ENCODE measurements at places on chromosomes 7 and 10.

DNA sequence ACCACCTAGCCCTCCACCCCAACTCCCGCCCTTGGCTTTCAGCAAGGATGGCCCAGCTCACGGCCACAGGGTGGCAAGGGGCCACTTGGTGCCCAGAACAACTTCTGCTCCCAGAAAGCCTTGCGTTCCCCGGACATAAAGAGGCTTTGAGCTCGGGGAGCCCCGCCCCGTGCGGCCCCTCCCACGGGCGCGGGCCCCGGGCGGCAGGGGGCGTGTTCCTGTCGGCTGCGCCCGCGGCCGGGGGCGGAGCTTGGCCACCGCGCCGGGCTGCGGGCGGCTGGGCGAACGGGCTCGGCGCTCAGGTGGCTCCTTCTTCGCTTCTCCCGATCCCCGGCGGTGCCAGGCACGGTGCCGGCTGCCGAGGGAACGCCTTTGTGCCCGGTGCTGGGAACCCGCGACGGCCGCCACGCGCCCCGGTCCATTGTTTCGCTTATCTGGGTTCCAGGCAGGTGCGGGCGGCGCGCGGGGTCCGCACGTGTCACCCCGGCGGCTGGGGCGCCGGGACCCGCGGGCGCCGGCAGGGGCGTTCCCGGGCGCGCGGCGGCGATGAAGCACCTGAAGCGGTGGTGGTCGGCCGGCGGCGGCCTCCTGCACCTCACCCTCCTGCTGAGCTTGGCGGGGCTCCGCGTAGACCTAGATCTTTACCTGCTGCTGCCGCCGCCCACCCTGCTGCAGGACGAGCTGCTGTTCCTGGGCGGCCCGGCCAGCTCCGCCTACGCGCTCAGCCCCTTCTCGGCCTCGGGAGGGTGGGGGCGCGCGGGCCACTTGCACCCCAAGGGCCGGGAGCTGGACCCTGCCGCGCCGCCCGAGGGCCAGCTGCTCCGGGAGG lies at the start of gene NFE2L3:
Gene NFE2L3 (plus strand): TSS at position 246 of the 829 bp plus-strand sequence. CDS start 301 bp downstream, at position 547.
- peak; percentile 40 for DNase-seq

DNA sequence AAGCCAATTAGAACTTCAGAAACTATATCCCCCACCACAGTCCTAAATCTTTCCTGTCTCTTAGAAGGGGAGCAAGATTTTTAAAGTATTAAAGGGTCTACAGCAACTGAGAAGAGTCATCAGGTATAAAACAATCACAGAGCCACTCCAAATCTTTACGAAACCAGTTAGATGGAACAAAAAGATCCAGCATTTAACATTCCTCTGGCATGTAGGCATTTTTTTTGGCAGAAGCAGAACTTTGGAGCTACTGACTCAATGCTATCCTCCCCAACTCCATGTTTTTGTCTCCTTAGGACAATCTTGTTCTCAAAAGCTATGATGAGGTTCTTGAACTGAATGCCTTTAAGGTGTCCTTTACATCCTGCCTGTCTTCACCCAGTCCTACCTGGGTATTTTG lies 333.3 kb downstream of the PRPF18 start:
- no peak for DNase-seq

GRCh38 chr7:26857506-26858240 lies 6.7 kb downstream of the SKAP2 start:
- DNase-seq: no peak

- no peak for DNase-seq
These were observed 579.4 kb downstream of the GATA3 start for GRCh38 chr10:8633909-8634308.

GRCh38 chr10:112374724-112375541 lies 1.0 kb downstream of the ACSL5 start:
- DNase-seq: no peak

- no peak for DNase-seq
These were observed 669 bp downstream of the PI4K2A start for GRCh38 chr10:97640868-97641811.

GRCh38 chr10:44125879-44126278 lies 259.0 kb downstream of the CXCL12 start:
- DNase-seq: no peak

GRCh38 chr7:158924956-158925355 lies 68.6 kb downstream of the DYNC2I1 start:
- DNase-seq: no peak

- DNase-seq: no peak
These were observed 256.6 kb upstream of the SEMA3C start for GRCh38 chr7:81175275-81175940.

GRCh38 chr7:33882040-33882837 lies 23.1 kb upstream of the BMPER start:
- DNase-seq: no peak

- no peak for DNase-seq
These were observed 365.6 kb downstream of the ANKRD7 start for GRCh38 chr7:118590107-118590506.

DNA sequence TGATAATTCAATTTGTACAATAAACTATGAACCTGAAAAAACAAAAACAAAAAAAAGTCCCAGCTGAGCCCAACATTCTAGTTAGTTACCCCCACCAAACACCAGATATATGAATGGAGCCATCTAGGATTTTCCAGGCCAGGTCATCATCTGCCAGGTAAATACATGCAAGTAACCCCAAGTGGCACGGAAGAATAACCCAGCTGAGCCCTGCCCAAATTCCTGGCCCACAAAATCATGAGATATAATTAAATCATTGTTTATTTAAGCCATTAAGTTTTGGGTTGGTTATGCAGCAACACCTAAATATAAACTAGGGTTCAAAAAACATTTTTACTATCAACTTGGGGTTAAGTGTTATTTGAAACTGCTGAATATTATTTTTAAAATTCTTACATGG lies 19.0 kb downstream of the PARD3 start:
- DNase-seq: no peak

DNA sequence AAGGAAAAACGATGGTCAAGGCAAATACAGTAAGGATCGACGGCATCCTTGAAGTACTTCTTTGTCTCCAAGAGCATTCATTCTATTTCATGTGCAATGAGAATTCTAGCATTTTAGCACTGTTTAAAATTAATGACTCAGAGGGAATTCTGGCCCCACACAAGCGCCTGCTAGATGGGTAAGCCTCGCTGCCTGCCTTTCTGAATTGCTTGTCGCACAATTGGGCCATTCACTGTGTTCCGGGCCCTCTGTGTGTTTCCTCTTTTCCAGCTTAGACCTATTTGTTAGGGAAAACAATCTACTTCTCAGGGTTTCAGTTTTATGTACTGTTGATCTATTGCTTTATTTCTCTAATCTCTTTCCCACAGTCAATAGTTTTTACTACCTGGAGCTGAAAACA lies 204.7 kb upstream of the ZNF32 start:
- DNase-seq: no peak

DNA sequence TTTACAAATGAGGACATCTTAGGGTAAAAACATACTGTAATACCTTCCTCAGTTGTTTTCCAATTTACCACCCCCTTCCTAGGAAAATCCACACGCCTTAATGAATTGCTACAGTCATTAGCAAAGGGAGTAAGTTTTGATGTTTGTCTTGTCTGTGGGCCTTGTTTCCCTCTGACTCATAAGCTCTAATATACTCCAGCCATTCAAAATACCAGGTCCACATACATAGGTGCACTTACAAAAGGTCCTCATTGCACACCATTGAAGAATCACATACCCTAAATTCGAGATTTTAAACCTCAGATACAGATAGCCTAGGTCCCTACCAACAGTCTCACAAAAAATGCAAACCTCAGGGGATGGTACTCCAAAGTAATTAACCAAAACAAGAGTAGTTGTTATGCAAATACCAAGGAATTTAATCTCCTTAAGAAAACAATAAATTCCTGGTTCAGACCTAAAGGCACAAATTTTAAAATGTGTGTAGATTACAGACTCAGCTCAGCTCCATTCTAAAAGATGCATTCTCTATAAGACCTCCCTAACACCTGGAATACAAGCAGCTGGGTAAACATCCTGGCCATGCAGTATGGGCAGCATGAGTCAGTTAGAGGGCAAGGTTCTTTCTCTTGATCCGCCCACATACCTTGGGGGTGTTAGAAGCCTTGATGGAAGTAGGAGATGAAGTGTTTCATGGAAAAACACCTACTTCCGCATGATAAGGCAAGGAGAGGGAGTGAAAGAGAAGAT lies 3.0 kb upstream of the LIPK start:
- DNase-seq: no peak

DNA sequence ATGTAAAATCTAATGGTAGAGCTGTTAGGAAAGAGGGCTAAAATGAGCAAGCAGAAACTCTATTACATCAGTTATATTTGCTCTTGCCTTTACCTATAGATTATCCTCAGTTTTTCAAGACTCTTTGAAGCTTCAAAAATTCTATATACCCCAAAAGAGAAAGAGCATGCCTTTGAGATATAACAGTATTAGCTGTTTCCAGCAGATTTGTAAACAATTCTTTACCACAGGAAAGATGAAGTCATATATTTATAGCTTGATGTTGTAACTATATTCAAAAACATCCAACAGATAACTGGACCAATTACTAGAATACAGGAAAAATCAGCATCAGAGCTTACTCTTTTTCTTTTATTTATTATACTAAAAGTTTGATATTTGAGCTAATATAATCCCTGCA lies 416.2 kb upstream of the TPK1 start:
- no peak for DNase-seq

- no peak for DNase-seq
These were observed 400.3 kb downstream of the RPS24 start for GRCh38 chr10:78433766-78434535.

DNA sequence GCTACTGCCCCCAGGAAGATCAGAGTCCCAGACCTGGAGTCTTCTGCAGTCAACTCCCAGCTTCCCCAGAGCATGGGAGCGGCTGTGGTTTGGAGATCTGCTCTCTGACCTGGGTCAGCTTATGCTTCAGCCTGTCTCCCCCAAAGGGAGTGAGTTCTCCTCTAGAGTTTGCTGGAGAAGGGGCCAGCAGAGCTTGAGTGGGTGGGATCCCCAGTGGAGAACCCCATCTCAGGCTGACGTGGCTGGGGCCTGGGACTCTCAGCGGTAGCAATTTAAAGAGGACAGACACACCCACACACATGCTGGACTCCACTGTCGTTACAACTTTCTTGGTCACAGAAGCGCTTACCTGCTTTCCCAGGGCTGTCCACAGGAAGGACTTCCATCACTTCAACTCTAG lies 6.3 kb downstream of the UNC5B start:
- no peak for DNase-seq

DNA sequence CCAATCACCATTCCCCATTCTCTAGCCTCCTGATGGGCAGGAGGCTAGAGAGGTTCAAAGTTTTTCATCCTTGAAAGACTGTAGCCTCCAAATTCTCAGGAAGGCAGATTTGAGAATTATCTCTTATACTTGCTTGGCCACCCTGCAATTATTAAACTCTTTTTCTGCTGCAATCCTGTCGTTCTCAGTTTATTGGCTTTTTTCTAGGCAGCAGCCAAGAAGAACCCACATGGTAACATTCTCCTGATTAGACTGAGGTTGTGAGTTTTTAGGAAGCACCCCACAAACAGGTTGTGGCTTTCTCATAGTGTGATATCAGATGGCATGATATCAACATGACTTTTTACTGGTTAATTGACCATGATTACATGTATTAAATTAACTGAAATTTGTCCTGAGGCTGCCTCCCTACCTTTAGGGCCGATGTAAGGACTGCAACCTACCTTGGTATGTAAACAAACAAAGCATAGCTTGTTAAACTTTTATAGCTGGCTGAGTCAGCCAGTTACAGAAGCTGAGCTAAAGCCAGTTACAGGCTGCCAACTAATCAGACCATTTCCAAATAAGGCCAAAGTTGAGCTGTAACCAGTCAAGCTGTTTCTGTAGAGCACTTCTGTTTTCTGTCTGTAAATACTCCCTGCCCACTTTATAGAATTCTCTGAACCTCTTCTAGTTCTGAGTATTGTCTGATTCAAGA lies 3.2 kb upstream of the ZNF248 start:
- no peak for DNase-seq

DNA sequence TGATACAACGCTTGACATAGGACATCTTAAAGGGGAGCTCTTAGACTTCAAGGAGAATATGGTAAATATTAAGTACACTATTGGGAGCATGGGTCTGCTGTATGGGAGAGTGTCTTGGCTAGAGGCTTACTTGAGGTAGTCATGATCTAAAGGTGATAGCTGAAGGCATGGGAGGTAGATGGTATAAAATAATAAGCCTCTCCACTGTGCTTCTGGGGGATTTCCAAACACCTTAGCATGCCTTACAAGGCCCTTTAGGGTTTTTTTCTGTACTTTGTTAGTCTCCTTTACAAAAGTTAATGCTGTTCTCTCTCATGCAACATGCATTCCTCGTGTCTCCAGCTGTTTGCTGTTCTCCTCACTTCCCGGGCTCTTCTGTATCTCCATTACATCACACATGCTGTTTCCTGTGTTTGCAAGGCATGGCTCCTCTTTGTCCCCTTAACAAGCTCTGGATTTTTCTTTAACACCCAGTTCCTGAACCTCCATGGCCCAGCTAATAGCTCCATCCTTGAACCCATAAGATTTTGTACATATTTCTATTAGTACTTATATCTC lies 449.7 kb downstream of the AUTS2 start:
- DNase-seq: no peak

DNA sequence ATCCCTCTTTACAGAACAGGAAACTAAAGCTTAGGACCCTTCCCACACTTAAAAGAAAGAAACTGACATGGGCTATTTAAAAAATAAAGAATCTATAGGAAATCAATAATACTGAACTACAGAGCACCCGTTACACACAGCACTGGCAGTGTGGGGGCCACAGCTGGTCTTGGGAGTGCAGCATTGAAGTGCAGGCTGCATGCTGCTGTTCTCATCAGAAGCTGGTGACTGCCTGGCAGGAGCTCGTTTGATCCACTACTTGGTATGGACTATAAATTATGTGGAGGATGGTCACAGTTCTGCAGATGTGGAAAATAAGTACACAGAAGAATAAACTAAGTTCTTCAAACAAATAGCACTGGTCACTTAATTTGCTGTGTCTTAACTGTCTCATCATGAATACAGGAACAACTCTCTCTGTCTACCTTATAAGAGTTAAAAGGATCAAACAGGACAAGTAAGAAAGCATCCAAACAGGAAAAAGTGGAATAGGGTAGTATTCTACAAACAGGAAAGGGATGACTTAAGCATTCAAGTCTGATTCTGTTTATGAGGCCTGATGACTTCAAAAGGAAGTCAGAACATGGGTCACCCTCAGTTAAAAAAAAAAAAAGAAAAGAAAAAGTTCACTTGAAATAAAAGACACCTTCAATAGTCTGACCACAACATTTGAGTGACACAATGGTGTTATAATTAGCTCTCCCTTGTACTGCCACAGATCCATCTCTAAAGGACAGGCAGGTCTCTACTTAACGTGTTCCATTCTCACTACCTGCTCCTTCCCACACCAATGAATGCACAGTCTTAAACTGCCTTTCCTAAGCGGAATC lies 21.0 kb downstream of the DOCK4 start:
- no peak for DNase-seq

DNA sequence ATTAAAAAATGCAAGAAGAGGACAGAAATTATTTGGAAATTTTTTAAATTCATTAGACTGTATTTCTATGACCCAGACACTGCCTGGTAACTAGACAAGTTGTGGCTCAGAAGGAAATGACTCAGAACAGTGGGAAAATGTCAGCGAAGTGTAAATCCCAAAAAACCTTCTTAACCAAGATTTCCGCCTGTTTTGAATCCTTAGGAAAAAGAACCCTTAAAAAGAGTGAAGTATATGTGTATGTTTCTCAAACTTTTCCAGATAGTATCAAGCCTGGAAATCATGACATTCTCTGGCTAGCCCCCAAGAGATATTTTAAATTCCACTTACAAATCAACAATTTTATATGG lies 42.7 kb upstream of the PLXNA4 start:
- DNase-seq: no peak

GRCh38 chr7:22287412-22287811 lies 69.5 kb downstream of the RAPGEF5 start:
- no peak for DNase-seq
